ENCODE measurements at places on chromosomes 13 and 19.

DNA sequence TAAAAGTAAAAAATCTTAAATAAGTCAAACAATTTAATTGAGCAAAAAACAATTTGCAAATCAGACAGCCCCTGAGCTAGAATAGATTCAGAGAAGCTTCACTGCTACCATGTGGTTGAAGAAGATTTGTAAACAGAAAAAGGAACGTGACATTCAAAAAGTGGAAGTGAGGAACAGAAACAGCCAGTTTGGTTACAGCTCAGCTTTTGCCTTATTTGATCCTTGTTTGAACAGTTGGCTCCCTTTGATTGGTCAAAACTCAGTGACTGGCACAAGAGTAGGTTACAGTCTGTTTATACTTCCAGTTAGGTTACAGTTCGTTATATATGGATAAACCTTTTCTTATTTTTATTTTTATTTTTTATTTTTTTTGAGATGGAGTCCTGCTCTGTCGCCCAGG, 5.8 kb downstream of the ZNF221 start:
- no peak for DNase-seq

DNA sequence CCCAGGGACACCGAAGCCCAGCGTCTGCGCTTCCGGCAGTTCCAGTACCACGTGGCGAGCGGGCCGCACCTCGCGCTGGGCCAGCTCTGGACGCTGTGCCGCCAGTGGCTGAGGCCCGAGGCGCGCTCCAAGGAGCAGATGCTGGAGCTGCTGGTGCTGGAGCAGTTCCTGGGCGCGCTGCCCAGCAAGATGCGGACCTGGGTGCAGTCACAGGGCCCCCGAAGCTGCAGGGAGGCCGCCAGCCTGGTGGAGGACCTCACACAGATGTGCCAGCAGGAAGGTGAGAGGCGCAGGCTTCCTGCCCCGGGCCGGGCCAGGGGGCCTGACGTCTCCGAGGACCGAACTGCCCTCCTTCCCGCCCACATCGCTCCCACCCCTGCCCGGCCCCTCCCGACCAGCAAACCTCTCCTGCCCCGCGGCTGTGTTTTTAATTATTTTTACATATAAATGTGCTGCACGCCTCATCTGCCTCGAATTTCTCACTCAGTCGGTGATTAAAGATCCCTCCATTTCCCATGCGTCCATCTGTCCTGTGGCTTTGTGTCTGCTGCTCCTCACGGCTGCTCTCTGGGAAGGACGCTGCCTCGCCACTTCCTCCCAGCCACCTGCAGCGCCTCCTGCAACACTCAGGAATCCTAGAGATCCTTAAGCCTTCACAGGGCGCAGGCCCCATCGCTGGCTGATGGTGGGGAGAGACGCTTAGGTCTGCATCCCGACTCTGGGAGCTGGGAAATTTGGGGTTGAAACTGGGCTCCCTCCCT, 4.3 kb downstream of the ZSCAN1 start:
- no peak for DNase-seq

DNA sequence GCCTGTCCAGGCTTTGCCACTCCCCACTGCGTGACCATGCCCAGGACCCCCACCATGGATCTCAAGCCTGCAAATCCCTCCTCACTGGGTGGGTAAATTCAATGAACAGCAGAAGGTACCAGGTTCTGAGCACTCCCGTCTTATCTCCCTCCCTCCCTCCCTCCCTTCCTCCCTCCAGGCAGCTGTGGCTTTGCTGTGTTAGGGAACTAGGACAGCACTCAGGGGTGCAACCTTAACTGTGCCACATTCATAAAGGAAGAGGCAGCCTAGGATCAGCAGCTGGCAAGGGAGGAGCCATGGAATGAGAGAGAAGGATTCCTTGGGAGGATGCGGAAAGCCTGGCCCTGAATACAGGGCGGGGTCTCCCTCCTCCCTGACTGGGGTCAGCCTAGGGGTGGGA, 5.6 kb downstream of the CEACAM4 start:
- no peak for DNase-seq

DNA sequence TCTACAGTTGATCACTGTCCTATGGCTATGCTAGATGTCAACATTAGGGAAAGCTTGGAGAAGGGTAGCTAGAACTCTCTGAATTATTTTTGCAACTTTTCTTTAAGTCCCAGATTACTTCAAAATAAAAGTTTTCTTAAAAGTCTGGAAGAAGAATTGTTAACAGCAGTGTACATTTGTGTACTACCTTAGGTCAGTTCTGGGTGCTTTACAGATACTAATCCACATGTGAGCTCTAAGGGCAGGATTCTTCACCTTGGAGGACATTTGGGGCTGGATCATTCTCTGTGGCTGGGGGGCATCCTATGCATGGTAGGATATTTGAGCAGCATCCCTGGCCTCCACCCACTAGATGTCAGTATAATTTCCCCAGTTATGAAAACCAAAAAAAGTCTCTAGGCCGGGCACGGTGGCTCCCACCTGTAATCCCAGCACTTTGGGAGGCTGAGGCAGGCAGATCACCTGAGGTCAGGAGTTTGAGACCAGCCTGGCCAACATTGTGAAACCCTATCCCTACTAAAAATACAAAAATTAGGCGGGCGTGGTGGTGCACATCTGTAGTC, 2.8 kb downstream of the BRME1 start:
- no peak for DNase-seq
